GM12865 (cell line): ENCODE measurements at places on chromosomes 4 and X.
A peak's percentile ranks its signal among the peaks of the same experiment; 100 is the strongest.

DNA sequence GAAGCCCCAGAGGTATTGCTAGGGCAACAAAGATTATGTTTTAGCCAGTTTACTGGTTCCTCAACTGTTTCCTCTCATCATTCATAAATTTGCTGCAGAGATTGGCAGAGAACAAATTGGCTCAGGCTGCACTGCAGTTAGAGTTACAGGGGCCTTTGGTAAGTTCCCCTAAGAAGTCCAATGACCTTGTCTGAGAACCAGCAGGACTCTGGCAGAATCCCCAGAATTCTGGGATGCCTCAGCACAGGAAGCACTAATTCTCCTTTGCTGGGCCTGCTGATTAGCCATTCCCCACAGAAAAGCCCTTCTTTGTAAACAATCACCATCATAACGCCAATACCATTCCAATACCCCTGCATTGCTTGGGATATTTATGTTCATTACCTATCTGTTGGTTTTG is 151.3 kb downstream of the USP46 start:
- no peak for DNase-seq

DNA sequence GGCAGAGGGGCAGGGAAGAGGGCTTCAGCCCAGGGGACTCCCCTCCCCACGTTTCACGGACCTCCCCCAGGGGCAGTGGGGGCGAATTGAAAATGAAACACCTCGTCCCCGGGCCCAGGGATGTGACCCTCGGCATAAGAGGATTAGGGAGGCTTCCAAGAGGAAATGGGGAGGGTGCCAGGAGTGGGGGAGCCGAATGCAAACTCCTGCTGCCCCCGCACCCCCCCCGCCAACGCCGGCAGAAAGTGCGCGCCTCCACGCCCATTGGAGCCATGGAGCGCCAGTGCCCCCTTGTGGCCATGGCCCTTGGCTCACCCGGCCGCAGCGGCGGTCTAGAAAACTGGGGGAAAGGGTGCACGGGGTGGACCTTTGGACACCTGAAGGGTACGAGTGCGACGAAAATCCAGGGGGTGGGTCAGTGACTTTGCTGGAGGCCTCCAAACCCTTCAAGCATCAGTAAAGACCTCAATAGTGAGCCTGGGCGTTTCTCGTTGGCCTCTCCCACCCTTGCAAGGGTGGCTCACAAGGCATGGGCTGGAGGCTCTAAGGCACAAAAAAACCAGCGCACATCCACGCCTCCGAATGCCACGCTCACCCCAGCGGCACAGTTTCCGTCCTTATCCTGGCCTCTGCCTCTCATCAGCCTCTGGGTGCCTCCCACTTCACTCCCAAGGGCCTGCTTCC is 120.8 kb upstream of the PJA1 start:
- peak; percentile 29 for DNase-seq

DNA sequence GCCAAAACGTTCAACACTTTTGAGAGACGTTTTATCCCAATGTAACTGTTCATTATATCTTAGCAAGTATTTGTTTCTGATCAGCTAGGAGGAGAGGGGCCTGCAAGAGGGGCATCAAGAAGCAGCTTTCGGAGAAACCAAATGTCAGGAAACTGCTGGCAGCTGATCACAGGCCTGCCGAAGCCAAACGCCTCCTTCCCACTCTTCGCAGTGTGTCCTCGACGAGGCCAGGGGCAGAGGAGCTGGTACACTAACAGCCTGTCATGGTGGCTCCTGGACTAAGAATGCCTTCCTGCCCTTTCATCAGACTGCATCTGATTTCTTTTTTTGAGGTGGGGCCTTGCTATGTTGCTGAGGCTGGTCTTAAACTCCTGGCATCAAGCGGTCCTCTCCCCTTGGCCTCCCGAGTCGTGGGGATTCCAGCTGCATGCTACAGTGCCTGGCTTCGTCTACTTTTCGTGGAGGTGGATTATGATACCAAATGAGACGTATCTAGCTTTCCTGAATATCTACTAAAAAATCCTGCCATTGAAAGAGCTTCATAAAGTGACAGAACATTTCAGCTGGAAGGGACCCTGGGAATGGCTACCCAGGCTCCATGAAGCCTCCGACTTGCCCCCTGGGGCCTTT is 134.8 kb downstream of the AFAP1 start:
- no peak for DNase-seq

DNA sequence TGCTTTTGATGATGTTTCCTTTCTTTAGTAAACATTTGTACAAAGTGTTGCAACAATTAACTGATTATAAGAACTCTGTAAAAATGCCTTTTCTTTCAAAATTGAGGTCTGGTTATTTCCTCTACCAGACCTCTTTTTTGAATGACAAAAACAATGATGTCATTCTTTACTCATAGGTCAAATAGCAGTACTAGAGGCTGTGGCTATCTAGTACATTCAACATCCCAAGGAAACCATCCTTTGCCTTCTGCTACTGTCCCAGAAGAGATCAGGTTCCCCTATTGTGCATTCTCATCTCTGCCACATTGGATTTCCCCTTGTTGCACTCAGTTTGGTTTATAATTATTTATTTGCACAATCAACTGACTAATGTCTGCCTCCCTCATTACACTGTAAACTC is 19.1 kb upstream of the MAD2L1 start:
- DNase-seq = peak; percentile 13

DNA sequence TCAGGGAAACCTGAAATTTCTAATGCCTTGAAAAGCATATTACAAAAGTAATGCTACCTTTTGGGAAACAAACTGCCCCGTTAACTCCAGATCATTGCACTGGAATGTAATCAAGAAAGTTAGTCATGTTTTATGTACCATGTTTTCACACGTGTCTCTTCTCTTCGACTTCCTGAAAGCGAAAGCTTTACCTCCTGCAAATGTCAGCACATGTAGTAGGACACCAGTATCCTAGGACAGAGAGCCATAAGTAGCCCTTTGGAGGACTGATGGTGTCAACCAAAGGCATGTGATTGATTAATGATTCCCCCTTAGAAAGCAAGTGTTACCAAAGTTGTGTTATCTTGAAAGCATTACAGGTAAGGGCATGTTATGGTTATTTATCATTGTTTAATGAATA is 8.8 kb upstream of the MND1 start:
- DNase-seq = no peak

GRCh38 chrX:13476384-13476783 is 93.0 kb upstream of the EGFL6 start:
- DNase-seq = no peak

DNA sequence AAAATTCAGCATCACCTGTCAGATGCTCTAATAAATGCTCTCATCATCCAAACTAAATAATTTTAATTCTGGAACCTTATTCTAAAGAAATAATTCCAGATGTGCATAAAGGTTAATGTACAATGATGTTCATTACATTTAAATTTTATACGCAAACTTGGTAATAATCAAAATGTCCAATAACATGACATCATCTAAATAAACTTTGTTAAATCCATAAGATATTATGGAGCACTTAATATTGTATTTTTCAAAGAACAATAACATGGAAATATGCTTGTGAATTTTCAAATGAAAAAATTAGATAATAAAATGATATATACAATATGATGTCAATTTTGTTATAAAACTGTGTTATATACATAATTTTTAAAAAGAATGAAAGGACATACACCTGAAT is 92.1 kb upstream of the ZCCHC13 start:
- no peak for DNase-seq

DNA sequence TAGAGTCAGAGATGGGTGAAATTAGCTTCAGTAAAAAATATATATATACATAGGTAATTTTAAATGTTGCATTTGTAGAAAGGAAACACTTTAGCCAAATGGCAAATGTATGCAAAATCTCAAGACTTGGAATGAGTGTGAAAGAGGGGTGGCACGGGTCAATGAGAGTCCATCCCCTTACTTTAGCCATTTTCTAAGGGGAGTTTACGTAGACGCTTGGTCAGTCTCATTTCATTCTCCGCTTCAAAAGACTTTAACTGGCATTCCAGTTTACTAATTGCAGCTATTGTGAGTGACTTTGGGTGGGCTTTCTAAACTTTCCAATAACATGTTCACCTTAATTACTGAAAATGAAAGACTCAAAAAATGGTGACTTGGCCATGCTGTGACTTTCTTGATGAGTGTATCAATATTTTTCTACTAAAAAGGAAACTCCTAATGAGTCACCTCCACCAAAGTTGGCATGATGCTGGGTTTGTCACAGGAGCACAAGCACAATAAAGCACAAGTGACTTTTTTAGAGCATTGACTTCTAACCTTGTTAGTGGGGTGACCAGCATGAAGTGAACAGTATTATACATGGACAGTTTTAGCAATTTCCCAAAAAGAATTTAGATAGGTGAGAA is 356.0 kb upstream of the RASGEF1B start:
- DNase-seq = peak; percentile 48

GRCh38 chr4:185587427-185588161 is 52.3 kb upstream of the PDLIM3 start:
- DNase-seq = peak; percentile 89

DNA sequence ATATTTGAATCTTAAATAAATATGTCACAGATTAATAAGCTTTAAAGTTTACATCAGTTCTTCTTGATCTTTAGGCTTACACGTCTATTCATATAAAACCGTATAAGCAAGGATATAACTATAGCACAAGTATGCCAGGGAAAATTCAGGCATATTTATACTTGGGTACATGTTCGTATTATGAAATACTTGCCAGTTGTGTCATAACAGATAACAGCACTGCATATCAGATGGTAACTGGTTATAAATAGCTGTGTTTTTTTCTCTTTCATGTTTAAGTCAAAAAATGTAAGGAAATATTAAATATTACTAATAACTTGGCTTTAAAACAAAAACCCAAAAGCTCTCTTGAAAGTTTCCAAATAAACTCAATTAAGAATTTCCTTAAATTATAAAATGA is 17.5 kb downstream of the BRWD3 start:
- no peak for DNase-seq

DNA sequence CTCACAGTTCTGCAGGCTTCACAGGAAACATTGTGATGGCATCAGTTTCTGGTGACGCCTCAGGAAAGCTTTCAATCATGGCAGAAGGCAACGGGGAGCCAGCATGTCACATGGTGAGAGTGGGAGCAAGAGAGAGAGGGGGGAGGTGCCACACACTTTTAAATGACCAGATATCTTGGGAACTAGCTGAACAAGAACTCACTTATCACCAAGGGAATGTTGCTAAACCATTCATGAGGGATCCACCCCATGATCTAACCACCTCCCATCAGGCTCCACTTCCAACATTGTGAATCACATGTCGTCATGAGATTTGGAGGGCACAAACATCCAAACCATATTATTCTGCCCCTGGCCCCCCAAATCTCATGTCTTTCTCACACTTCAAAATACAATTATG is 43.3 kb upstream of the GPR173 start:
- no peak for DNase-seq

DNA sequence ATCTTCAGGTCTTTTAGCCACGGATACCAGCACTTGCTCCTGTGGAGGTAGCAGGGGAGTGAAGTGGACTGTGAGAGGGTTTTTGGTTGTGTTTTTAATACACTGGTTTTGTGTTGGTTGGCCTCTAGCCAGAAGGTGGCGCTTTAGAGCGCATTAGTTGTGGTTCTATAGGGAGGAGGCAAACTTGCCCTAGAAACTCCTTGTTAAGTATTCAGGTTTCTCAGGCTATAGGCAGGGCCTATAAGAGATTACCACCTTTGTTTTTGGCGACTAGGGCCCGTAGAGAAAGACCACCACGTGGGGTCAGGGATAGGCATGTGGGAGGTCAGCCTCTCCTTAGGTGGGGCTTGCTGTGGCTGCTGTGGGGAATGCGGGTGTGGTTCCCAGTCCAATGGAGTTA is 221.6 kb upstream of the SPANXN4 start:
- DNase-seq = peak; percentile 23

DNA sequence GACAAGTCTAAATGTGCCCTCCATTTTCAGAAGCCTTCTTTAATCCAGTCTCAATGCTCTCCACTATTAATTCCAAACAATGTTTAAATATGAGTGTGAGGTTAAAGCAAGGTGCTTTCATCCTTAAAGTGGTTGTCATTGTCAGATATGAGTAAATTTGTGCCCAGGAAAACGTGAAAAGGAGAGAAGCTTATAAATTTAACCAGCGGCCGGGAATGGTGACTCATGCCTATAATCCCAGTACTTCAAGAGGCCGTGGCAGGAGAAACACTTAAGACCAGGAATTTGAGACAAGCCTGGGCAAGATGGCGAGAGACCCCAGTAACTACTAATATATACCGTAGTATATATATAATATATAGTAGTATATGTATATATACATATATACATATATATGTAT is 270.0 kb downstream of the ARHGAP24 start:
- DNase-seq = no peak

DNA sequence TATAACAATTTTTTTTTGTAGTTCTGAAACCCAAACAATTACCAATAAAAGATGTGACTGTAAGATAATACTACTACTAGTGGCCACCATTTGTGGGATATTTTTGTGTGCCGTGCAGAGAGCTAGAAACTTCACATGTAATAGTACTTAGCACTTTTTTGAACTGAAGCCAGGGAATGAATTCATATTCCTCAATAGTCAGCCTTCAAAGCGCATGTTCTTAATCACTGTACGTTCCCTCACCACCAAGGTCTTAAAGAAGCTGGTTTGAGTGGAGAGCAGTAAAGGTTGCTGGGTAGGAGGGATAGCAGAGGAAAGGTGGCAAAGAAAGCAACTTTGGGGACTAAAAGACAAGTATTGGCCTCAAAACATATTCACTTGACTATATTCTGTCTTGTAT is 9.6 kb upstream of the RUFY3 start:
- no peak for DNase-seq

GRCh38 chrX:7330971-7331746 is 183.2 kb upstream of the PUDP start:
- DNase-seq = no peak

DNA sequence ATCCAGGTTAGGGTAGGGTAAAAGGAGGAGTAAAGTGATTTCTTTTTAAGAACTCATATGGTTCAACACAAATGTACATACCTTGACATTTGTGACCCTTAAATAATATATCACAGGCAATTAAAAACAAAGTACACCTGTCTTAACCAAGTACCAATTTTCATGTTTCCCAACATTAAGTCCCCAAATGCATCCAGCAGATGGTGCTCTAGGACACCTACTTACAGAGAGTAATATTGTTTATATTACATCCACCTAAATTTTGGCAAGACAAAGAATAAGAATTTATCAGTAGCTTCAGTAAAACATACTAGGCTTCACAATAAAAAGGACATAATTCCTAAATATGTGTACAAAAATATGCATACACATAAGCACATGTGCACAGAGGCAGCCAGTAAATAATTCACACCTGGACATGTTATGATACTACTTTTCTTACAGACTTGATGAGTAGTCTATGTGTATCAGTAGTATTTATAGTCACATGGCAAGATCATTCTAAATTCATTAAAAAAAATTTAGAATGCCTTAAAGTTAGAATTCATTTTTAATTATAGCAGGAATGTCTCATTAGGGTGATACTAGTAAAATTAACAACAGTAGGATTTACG is 219.7 kb downstream of the DCLK2 start:
- peak; percentile 55 for DNase-seq

DNA sequence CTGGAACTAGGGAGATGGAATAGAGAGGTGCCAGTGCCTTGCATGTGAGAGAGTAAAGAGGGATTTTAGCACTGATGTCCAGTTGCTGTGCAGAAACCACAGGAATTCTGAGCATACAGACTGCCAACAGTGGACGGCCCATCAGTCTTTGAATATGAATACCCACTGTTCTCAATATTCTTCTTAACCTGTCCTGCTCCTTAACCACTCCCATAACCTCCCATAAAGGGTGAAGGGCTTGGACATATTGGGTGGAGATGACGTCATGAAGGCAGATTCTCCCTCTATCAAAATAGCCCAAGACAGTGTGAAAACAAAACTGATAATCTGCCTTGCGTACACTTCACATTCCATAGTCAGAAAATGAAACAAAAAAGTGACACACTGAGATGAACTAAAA is 1313.7 kb upstream of the PABPC4L start:
- no peak for DNase-seq

GRCh38 chr4:76488455-76488854 is 53.4 kb downstream of the SHROOM3 start:
- no peak for DNase-seq
